ENCODE measurements at places on chromosomes 16 and 17.
A peak's percentile ranks its signal among the peaks of the same experiment; 100 is the strongest.

GRCh38 chr16:2955438-2955778 lies 8.7 kb upstream of the KREMEN2 start:
- DNase-seq, result no peak

- DNase-seq, result no peak
Observed at GRCh38 chr16:17320009-17320408, 150.8 kb downstream of the XYLT1 start.

GRCh38 chr17:45437465-45438283 lies 5.0 kb upstream of the ARHGAP27 start:
- DNase-seq, result no peak

DNA sequence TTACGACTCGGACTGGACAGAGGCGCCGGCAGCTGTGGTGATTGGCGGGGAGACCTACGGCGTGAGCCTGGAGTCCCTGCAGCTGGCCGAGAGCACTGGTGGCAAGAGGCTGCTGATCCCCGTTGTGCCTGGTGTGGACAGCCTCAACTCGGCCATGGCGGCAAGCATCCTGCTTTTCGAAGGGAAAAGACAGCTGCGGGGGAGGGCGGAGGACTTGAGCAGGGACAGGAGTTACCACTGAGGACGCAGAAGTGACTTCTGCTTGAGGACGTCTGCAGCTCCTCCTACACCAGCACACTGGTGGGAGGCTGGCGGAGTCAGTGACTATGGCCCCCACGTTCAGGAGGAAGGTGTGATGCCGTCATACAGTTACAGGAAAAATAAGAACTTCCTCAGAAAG lies 9.7 kb downstream of the MRM3 start:
- no peak for DNase-seq

- DNase-seq, result no peak
Observed at GRCh38 chr16:3553138-3553923, 23.9 kb downstream of the NLRC3 start.

- no peak for DNase-seq
Observed at GRCh38 chr16:64864232-64864809, 257.5 kb downstream of the CDH11 start.

DNA sequence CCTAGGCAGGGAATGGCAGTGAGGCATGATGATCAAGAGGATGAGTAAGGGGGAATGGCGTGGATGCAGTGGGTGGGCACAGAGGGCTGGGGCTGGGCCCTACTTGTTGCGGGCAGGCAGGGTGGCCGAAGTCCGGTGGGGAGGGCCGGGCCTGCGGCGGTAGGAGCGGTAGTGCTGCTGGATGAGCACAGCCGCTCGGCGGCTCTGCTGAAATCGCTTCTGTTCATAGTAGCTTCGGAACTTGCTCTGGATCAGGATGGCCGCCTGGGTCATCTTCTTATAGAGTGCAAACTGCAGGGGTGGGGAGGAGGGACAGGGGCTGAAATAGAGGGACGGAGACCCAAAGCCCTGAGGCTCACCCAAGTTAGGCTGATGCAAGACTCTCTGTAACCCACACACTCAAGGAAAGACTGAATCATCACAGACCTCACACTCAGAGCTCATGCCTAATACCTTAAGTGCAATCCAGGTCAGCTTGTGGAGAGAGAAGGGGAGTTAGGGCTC lies 1.5 kb upstream of the SPAG7 start:
- DNase-seq, result no peak

GRCh38 chr17:81513372-81513752 lies 763 bp upstream of the ACTG1 start:
- no peak for DNase-seq

- no peak for DNase-seq
Observed at GRCh38 chr16:49181791-49182518, 99.7 kb downstream of the CBLN1 start.

- DNase-seq, result no peak
Observed at GRCh38 chr17:63686138-63686685, 13.7 kb downstream of the LIMD2 start.

DNA sequence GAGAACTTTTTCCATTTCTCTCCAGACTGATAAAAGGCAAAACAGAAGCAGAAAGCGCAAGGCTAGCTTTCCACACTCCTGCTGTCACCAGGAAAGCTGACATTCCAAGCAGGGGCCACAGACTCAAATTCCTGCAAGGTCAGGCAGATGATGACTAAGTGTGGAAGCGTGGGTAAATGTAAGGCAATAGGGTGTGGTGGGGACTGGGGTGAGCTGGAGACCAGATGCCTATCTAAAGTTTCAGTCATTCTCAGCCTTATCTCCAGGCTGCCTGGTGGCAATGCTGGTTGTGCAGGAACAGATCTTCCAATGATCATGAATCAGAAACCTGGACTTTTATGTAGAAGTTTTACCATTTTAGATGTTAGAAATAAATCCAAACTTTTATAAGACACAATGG lies 224.1 kb downstream of the GSG1L start:
- DNase-seq, result no peak

DNA sequence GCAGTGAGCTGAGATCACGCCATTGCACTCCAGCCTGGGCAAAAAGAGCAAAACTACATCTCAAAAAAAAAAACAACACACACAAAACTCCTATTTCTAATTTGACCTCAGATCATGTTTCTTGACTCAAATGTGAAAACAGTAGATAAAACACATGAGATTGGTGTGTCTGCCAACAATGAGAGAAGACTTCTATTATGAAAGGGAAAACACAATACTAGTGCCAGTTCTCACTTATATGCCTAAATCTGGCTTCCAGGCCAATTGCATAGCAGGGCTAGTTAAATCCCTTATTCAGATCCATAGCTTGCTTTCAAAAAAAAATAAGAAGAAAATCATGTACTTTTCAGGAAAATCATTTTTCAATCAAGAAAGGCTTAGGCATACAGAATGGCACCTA lies 39.4 kb downstream of the AP1G1 start:
- no peak for DNase-seq

GRCh38 chr16:53950677-53951076 lies 246.7 kb downstream of the FTO start:
- no peak for DNase-seq

GRCh38 chr16:58026139-58026704 lies 668 bp downstream of the MMP15 start:
- no peak for DNase-seq

GRCh38 chr17:72924196-72924595 lies 168.3 kb downstream of the SLC39A11 start:
- DNase-seq, result no peak

- no peak for DNase-seq
Observed at GRCh38 chr17:82772026-82772425, 20.2 kb downstream of the TBCD start.

GRCh38 chr17:9003355-9004131 lies 17.8 kb upstream of the NTN1 start:
- no peak for DNase-seq

DNA sequence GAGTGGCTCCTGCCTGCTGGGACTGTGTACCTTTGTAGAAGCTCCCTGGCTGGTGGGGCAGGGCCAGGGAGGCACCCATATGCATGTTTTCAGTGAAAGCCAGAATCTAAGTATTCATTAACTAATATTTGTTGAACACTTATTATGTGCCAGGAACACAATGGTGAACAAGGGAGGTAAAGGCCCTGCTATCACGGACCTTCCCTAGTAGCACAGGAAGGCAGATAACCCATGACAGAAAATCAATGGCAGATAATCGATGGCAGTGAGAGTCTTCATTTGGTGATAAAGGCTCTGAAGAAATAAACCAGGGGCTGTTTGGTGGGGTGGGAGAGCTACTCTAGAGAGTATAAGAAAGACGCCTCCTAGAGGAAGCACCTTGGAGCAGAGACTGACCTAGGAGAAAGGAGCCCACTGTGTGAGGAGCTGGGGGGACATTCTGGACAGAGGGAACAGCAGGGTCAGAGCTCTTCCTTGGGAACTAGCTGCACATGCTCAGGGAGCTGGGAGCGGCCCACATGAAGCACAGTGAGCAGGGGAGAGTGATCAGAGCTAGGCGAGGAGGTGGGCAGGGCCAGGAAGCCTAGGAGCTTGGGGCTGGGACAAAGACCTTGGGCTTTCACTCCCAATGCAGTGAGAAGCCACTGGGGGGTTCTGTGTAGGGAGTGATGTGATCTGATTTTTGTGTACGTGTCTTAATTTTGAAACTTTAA lies 78.5 kb downstream of the SPECC1 start:
- DNase-seq, result no peak

- peak; percentile 79 for DNase-seq
Observed at GRCh38 chr17:48625495-48626244, 488 bp downstream of the HOXB9 start.

- DNase-seq, result no peak
Observed at GRCh38 chr16:87042551-87043230, 274.5 kb downstream of the C16orf95 start.

DNA sequence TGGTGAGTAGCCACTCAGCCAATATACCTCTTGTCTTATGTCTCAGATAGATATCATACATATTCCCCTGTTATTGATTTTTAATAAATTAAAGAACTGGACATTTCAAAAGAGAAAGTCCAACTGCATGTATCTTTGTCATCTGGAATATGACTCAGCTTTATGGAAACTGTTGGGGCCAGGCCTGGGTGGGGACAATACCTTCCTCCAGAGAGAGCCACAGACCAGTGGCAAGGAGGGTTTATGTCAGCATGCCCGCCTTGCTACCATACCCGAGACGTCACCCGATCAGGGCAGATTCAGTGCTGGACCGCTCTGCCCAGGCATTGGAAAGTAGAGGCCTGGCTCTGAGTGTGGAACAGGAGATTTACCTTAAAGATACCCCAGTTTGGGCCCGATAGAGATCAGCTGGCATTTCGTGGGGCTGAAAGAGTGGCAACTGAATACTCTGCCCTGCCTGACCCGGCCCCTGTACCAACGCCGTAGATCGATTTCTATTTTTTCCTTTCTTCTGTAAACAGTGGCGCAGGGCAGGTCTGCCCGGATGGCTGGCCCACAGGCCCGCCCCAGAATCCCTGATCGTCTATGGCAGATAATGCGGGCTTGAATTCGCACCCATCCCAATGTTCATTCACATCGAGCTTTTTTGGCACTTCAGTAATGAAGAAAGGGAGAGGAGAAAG lies 158.6 kb downstream of the SALL1 start:
- no peak for DNase-seq

GRCh38 chr17:30344283-30345088 lies 10.6 kb upstream of the TMIGD1 start:
- no peak for DNase-seq

- DNase-seq, result no peak
Observed at GRCh38 chr17:59621771-59622170, 2.1 kb downstream of the CLTC start.

DNA sequence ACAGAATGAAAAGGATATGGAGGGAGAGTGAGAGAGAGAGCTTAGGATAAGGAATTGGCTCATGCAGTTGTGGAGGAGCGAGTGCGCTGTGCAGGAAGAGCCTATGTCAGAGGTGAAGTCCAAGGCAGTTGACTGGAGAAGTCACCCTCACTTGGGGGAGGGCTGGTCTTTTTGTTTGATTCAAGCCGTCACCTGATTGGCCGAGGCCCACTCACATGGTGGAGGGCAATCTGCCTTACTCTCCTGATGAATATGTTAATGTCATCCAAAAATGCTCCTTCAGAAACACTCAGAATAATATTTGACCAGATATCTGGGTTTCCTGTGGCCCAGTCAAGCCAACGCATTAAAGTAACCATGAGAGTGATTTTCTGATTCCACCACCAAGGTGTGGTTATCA lies 131.7 kb downstream of the KATNIP start:
- no peak for DNase-seq

- DNase-seq, result no peak
Observed at GRCh38 chr17:80791758-80792284, 199.8 kb upstream of the CHMP6 start.

GRCh38 chr16:6105115-6105514 lies 1007.5 kb upstream of the EEF2KMT start:
- no peak for DNase-seq

DNA sequence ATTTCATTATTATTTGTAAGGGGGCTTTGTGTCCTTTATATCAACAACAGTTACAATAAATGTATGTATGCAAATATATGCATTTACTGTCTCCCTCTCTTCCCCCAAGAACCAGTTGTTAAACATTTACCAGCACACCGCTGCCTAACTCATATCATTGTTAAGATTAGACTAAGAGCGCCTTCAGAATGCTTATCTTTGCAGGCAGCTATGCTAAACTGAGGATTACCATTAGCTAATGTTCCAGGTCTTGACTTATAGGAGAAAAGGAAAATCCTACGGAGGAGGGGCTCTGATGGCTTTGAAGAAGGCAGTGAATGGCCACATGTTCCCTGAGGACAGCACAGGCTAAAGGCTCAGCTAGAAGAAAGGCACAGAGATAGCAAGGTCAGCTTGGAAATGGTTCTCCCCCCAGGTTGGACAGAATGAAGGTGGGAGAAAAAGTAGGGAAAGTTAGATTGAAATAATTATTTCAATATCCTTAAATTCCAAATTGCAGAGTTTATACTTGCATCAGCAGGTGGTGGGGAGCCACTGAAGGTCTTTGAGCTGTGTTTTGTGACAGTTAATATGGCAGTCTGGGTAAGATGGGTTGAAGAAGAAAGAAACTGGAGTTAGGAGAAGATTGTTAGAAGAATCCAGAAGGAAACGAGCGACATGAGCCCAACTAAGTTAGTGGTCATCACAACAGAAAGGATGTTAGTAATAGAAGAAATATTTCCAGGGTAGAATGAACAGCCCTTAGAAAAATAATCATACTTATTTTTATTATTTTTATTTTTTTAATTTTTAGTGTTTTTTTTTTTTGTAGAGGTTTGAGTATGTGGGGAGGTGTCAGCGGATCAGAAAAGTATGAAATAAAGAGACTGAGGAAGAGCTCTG lies 87.0 kb upstream of the MAF start:
- DNase-seq, result no peak

GRCh38 chr17:1227917-1228780 lies 42.1 kb upstream of the BHLHA9 start:
- no peak for DNase-seq

GRCh38 chr17:43832976-43833829 lies at the start of gene MPP3:
MPP3 (minus strand) TSS chr17:43833146; CDS start chr17:43831906, 1,240 bp downstream.
- DNase-seq, result peak; percentile 70

GRCh38 chr16:2786061-2786825 lies 1.1 kb downstream of the PRSS33 start:
- no peak for DNase-seq

DNA sequence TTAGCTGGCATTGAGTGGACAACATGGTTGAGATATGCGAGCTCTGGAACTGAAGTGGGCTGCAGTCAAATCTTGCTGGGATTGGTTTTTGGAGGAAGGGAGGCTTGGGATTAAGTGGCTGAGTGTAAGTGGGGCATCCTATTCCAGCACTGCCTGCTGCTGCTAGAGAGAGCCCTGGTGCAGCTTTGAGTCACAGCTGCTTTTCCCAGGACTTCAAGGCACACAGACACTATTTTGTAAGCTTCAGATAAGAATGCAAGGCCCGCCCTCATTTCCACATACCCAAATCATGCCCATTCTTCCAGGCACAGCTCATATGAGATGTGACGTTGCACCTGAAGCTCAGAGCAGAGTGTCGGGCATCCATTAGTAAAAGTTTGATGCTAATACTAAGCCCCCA lies 10.2 kb upstream of the MAF start:
- no peak for DNase-seq

- no peak for DNase-seq
Observed at GRCh38 chr17:58217766-58218165, 1.3 kb downstream of the MKS1 start.

DNA sequence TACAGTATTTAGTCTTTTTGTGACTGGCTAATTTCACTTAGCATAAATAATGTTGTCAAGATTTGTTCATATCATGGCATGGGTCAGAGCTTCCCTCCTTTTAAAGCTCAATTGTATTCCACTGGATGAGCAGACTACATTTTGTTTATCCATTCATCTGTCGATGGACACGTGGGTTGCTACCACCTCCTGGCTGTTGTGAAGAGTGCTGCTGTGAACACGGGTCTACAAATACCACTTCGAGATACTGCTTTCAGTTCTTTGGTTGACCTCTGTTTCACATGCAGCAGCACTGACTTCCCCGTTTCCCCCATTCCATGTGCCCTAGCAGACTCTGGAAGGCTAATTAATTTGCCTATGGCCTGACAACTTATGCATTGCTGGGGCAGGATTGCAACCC lies 285.4 kb downstream of the SHISA9 start:
- DNase-seq, result no peak
